ENCODE measurements at places on chromosomes 1 and 21. TPM values are rescaled to one million over a fixed set of nuclear protein-coding genes. Genes with fewer than 3 reads are reported as not detected.

DNA sequence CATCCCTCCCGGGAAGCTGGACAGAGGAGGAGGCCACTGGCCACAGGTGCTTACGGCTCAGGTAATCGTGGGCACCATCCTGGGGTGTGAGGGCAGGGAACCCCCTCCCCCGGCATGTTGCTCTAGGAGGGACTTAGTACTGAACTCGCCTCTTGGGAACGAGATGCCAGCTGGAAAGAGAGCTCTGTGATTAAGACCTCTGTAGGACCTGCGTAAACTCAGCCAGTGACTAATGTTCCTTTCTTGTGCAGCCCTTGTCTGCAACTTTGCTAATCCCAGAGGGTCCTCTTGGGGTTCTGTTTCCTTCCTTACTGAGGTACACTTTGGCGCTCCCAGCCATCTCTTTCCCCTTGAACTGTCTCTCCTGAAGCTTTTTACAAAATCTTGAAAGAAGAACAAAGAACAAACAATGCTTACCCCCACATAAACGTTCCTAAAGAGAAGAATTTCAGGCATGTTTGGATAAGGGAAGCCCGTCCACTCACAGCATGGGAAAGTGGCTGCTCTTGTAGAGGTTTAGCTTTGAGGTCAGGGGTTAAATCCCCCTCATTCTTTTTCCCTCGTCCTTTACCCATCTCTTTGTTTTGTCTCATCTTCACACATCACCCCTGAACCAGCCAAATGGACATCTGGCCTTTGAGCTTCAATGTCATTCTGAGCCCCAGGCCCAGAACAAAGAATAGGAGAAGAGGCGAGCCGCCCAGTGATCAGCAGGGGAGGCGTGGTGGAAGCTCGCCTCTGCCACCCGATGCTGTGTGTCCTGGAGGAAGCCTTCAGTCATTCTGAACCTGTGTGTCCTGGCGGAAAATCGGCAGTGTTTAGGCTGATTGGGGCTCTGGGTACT lies 37.4 kb downstream of the CITED4 start:
- no peak for DNase-seq

DNA sequence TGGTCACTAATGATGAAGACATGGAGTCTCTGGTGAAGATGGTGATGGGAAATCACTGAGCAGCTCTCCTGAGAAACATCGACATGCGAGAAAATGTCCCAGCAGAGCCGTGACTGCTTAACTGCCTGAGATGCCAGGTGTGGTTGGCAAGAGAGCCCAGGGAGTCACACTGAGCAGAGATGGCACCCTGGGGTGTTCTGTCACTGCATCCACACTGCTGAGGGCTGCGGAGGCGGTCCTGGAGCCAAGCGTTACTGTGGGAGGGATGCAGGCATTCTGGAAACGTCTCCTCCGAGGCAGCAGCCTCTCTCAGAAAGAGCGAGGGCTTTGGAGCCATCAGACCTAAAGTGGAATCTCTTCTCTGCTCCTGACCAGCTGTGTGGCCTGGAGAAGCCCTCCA lies 57.2 kb downstream of the EPHB2 start:
- no peak for DNase-seq

LCE1E gene
- not detected for total RNA-seq

S1PR1 gene
- not detected for total RNA-seq

- DNase-seq, result no peak
Observed at GRCh38 chr1:17212009-17212408, 7.1 kb downstream of the PADI1 start.

COA7 gene
- total RNA-seq, result 25.7 TPM

VCAM1 gene
- 9.6 TPM for total RNA-seq

KLF18 gene
- total RNA-seq, result not detected

OPRD1 gene
- 0.27 TPM for total RNA-seq

DNA sequence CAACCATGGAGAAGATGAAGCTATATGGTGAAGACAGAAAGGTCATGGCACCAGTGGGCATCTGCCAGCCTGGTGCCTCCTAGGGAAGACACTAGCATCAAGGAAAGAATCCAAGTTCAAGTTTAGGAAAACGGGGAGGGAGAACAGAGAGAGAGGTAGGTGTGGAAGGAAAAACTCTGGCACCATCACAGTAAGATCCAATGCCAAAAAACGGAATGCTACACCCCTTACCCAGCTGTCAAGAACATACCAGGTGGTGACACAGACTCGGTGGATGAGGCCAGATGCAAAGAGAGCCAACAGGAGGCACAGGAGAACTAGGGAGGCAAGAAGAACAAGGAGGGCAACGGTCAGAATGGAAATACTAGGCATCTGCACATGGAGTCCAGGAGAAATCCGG lies 3.6 kb downstream of the KRTCAP2 start:
- no peak for DNase-seq

DNA sequence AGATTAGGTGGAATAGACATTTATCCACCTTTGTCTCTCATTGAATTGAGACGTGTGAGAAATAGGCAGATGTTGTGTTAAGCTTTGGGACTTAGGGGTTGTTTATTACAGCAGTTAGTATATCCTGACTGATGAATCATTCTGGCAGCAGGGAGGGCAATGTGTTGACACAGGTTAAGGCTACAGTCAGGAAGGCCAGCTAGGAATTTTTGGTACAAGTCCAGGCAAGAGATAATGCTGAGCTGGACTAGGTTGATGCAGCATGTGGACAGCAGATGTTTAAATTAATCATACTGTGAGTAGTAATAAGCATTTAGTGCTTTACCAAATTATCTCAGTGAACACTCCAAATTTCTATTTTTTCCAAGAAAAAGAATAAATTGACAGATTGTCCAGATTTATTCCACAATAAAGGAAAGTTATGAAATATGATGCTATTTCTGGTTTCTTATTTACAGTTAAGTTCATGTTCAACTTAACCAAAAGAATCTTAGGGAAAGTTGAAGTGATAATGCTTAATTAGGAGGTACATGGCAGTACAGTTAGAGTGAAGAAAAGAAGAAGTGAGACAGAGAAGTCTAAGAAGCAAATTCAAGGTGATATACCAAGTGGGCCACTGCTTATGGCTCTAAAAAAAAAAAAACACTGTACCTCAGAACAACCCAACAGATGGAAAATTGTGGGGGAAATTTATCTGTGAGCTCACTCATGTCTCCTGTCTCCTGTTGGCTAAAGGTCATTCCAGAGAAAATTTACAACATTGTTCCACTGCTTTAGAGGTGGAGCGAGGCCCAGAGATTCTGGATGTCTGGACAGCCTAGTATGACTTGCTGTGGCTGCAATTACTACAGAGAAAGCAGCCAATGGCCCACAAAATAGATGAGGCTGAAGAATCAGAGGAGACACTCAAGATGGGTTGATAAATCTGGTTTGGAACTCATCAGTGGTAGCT lies 102.7 kb upstream of the C21orf91 start:
- DNase-seq, result no peak

LCE1D gene
- not detected for total RNA-seq

HUNK gene
- 1.8 TPM for total RNA-seq

- no peak for DNase-seq
Observed at GRCh38 chr1:112522621-112523020, 13.9 kb downstream of the WNT2B start.

DNA sequence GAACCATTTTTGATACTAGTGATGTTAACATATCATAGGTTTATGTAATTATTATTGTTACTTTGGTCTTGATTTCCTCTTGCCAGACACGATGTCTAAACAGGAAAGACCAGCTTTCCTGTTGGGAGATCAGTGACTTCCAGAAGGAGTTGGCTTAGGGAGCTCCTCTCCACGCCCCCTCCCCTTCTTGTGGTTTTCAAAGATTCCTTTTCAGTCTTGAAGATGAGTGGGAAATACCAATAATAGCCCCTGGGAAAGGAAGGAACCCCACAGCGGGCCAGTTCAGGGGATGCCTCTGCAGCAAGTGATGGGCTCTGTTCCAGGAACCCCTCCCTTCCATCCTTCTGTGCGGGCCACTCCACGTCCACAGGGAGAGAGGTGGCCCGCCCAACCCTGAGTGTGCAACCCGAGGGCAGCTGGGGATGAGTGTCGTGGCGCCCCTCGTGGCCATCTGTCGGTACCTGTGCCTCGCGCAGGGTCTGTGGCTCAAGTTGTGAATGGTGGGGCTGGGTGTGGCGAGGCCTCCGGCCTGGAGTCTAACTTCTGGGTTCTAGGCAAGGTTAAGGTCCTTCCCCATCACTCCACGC lies 65.7 kb downstream of the TLR5 start:
- no peak for DNase-seq

DNA sequence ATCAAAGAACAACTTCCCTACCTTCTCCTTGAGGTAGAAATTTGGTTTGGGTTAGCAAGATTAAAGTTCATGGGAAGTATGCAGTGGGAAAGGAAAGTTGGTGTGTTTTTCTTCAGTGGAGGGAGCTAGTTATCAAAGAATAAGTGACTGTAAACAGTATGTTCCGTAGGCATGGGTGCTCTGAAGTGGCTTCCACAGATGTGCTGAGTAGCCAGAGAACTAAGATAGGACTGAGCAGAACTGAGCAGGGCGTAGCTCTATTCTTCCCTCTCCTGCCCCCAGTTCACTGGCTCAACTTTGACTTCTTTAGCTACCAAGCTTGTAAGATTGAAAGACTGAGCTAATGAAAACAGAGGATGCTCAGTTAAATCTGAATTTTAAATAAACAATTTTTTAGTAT lies 3.4 kb downstream of the ADCY10 start:
- no peak for DNase-seq

GRCh38 chr1:229863651-229864545 lies 203.1 kb upstream of the GALNT2 start:
- DNase-seq, result no peak

DNA sequence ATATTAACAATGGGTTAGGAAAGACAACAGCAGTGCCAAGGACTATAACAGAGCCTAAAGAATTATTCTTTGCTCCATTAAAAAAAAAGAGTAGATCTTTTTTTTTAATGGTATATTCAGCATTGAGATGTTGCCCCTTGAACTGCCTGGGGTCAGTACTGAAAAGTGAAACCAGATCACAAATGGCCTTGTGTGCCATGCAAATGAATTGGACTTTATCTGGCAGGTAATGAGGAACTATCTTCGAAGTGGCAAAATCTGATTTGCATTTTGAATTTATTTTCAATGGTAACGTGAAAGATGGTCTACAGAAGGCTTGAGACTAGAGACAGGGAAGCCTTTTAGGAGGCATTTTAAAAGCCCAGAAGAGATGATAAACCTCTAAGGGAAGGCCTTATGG lies 21.4 kb upstream of the PKN2 start:
- DNase-seq, result no peak

NHLH2 gene
- not detected for total RNA-seq

GRCh38 chr1:23657659-23658275 lies 33.8 kb upstream of the RPL11 start:
- peak; percentile 89 for DNase-seq

DNA sequence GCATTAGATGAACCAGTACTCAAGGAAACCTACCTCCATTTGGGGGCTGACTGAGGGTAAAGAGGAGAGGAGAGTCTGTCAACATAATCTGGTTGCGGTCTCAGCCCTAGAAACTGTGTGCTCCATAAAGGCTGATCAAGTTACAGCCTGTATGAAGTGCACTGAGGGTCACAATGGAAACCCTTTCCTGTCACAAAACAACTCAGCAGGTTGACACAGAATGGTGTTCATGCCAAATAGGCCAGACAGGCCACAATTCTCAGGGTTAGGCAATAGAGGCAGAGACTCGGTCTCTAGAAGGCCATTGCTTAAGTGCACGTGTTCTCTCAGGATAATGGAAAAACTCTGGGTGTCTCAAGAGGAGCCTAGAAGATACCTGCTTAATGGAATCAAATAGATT lies 4.1 kb upstream of the ANKRD35 start:
- no peak for DNase-seq

DNA sequence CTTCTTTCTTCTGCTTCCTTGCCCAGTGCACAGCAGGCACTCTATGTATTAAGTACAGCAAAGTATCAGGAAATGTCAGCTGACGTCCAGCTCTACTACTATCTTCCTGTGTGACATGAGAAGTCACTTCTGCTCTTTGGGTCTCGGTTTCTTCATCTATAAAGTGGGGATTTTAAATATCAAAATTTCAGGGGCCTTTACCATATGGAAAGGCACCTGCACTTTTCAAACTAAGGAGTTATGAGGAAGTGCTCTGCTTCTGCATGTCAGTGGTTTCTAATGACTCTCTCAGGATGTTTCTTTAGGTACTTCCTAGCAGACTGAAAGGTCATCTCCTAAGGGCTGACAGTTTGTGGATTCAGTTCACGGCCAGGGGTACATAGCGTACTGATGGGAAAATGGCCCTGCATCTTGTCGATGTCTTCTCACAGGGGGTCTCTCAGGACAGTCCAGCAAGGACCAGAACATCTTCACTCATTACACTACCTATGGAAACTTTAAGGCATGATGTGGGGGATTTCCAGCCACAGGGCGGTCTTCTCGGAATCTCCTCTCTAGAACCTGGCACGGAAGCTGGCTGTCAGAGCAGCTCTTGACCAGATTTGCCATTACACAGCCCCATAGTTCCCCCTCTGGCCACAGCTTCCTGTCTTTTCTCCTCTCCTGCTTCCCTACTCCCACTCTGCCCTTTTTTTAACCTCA lies 42.0 kb upstream of the MTF1 start:
- no peak for DNase-seq

DNA sequence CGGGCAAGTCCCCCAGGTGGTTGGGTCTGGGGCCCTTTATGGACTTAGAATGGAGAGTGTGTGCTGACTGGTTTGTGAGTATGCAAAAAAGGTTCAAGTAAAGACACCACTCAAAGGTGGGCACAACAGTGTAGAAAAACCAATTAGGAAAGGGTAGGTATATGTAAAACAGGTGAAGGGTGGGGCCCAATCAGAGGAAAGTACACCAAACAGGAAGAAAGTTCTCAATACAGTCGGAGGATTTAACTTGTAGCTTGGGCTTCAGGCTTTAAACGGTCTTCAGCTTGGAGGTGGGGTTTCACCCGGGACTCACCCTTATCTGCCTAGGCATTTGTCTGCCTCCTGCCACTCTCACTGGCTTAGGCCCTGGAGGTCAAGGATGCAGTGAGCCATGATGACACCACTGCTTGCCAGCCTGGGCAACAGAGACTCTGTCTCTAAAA lies 6.8 kb upstream of the PUM1 start:
- DNase-seq, result no peak

GRCh38 chr1:218496561-218496960 lies 151.4 kb downstream of the TGFB2 start:
- no peak for DNase-seq

DNA sequence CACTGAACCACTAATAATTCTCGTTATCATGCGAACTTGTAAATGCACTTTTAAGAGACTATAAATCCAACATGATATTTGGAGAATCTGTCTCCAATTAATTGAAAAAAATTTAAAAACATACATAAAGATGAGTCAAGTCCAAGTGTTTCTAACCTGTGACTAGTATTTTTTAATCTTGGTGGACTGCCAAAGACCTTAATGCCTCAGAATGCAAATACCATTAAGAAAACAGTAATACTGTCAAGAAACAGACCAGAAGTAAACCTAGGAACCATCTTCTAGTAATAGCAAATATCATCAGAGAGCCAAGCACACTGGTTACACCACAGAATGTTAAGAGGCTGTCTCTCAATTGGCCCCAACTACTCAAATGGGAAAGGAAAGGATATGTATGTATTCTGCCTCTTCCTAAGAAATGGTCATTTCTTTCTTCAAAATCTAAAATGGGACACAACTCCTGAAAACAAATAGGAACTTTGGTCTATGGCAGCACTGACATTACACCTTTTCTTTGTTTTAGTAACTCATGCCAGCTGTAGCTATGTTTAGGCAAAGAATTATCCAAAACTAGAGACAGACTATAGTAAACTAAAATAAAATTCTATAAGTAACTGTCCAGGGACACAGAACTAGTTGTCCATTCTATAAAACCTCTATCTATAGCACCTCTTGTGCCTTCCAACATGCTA lies 15.8 kb downstream of the SCYL3 start:
- DNase-seq, result no peak

PLCH2 gene
- 11.7 TPM for total RNA-seq

- DNase-seq, result no peak
Observed at GRCh38 chr1:227766015-227766634, 30.9 kb downstream of the SNAP47 start.

- DNase-seq, result no peak
Observed at GRCh38 chr1:117609471-117609911, 3.6 kb downstream of the TENT5C start.
